Fibroblast of the aortic adventitia (primary cell): ENCODE measurements at places on chromosomes 13 and 19. TPM values are rescaled to one million over a fixed set of nuclear protein-coding genes. Genes with fewer than 3 reads are reported as not detected.

Gene ZNF486
- 2.8 and 6.9 TPM in 2 replicates for total RNA-seq

- no peak for DNase-seq
Observed at GRCh38 chr13:53545340-53545941, 516.8 kb downstream of the OLFM4 start.

DNA sequence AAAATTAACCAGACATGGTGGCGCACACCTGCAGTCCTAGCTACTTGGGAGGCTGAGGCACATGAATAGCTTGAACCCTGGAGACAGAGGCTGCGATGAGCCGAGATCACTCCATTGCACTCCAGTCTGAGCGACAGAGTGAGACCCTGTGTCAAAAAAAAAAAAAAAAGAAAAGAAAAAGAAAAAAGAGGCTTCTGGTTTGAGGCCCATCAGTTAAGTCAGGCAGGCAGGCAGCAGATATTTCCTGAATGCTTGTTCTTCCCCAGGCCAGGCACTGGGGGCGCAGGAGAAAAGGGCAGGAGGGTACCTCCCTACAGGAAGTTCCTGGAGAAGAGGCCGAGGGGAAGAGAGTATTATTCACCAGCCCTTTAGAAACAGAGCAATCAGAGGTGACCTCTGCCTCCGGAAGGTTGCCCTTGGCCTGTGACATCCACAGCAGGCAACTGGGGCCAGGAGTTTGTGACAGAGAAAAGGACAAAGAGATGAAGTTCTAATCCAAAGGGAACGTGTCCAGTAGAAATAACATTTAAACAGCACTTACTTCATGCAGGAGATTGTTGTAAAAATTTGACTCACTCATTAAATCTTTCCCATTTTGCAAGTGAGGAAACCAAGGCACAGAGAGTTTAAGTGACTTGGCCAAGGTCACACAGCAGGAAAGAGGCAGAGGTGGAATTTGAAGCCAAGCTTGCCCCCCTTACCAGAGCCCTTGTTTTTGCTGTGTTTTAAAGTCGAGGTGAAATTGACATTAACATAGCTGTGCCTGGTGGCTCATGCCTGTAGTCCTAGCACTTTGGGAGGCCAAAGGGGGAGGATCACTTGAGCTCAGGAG is 4.3 kb upstream of the RLN3 start:
- peak; percentile 53 for DNase-seq

DNA sequence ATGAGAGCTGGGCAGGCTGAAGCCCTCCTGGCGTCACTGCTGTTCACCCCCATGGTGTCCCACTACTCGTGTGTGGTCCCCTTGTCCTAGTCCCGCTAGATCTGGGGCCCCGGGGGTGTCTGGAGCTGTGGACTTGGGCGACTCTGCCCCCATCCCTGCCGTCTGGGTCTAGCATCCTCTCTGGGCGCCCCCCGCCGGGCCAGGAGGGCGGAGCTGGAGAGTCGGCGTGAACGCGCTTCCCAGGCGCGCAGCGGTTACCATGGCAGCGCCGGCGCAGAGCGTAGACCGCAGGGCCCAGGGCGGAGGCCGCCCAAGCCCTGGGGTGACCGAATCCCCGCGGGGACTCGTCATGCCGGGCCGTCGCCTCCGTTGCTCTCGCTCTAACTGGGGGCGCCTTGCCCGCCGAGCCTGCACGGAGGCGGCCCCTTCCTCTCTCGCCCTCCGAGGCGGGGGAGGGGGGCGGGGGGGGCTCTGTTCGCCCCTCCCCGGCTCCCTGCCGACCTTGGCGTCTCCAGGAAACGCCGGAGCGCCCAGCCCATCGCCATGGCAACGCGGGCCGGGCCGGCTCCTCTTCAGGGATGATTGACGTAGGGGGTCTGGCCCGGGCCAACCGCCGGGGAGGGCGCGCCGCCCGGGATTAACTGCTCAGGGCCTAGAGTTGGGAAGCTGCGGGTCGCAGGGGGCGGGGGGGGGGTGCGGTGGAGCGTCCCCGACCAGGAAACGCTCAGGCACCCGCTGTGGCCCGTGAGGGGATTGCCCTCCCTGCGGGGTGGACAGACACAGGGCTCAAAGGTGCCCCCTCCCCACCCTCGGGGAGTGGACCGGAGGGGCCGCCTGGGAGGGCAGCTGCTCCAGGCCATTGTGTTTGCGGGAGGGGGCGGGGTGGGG is 8.9 kb downstream of the ISYNA1 start:
- DNase-seq, result peak; percentile 63

GRCh38 chr19:54063350-54064116 is at the start of gene VSTM1:
Gene VSTM1 (minus strand): TSS chr19:54063897. CDS start chr19:54063777, 120 bp downstream.
- DNase-seq, result no peak

Gene NLRP5
- total RNA-seq, result not detected in 2 replicates

Gene NCR1
- not detected in 2 replicates for total RNA-seq
